ENCODE measurements at places on chromosomes 13 and 19.

GRCh38 chr19:6797646-6798045 is 25.1 kb downstream of the VAV1 start:
- no peak for DNase-seq

DNA sequence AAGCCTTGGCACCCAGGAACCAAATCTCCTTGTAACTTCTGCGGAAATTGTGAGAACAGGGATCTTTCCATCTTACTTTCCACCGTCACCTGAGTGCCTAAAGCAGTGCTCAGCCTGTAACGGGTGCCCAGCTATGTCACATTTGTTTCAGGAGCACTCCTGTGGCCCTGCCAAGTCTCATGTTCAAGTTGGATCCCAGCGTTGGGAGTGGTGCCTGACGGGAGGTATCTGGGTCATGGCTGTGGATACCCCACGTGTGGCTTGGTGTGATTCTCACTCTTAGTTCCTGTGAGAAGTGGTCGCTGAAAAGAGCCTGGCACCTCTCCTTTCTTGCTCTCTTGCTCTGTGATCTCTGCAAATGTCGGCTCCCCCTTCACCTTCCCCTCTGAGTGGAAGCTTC is 114.9 kb downstream of the UQCRFS1 start:
- DNase-seq = no peak

DNA sequence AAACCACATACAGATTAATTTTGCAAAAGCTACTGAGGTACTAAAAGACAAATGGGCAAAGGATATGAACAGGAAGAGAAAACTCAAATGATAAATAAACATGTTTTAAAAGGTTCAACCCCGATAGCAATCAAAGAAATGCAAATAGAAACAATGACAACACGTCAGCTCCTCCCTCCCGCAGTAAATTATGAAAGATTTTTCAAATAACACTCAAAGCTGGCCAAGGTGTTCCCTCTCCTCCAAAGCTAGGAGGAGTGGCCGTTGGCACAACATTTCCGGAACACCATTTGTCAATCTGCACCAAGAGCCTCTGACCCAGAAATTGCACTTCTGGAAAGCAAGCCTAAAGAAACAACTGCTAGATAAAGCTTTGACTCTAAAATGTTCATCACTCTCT is 28.3 kb downstream of the INSR start:
- no peak for DNase-seq

- no peak for DNase-seq
Measured at GRCh38 chr19:7637374-7638256, 705 bp downstream of the STXBP2 start.

Measured in activated CD4-positive, alpha-beta T cell treated with anti-CD3 and anti-CD28 coated beads, Interleukin-2, amount 50 U/mL, for 24 hours (primary cell).